ENCODE measurements at places on chromosomes 3 and 15.
A peak's percentile ranks its signal among the peaks of the same experiment; 100 is the strongest.

DNA sequence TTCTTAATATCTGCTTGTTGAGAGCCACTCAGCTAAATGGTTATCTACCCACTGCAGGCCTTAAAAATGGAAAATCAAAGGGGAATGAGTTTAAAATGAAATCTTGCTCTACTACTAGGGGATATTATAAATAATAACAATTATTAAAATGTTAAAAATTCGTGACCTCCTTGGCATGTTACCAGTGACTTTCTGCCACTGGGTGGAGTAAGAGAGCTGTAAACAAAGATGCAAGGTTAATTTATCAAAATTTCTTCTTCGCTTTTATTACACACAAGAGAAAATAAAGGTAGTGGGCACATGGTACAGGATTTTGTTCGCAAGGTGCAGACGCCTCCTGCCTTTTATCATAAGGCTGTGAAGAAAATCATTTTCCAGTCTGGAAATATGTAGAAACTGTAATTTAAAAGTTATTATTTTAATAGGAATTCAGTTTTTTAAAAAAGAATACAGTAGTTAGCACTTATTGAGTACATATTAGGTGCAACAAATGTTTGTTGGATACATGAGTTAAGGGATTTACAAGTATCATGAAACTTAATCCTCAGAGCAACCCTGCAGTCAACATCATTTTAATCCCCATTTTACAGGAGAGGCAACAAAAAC is 272.6 kb downstream of the SUCLG2 start:
- peak; percentile 23 for DNase-seq

- peak; percentile 61 for DNase-seq
These were observed 34.1 kb upstream of the ATG7 start for GRCh38 chr3:11238060-11238459.

DNA sequence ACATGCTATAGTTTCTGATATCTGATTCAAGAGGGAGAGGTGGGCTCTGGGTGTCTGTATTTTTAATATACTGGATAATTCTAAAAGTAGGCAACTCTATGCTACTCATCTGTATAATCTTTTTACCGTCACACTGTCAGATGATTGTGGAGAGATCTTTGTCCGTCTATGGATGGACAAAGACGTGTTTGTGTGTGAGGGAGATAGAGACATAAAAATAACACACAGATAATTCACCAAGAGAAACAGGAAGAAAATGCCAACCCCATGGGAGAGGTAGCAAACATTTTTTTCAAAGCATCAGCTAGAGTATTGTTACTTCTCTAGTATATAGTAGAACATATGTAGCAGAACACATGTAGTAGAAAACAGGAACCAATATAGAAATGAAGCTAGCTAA is 346.1 kb downstream of the AGBL1 start:
- DNase-seq = no peak

DNA sequence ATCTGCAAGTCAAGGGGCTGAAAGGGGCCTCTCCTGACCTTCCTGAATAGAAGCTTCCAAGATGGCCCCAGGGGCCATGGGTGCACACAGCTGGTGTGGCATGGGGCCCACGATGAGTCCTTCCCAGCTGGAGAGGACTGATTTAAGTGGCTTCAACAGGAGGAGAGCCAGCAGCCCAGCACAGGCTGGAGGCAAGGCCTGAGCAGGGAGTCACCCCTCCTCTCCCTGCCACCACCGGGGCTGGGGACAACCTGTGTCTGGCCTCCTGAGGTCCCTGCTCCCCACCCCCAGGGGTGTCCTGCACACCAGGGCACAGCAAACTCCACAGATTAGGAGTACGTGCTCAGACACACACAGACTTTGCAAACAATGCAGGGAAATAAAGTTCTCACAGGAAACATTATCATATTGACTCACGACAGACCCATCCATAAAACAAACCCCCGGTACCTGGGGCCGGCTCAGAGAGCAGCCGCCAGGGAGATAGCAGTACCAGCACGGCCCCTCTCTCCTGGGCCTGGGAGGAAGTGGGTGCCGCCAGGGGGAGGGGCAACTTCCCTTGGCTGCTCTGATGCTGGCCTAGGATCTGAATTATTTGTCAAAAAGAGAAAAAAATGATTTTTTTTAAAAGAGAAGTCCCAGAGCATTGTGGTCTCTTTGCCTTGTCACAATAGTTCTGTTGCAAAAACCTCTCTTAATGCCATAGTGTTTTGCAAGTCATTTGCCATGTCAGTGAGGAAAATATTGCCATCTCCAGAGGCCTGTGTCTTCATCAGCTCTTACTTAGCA is 21.9 kb upstream of the TSEN2 start:
- no peak for DNase-seq

DNA sequence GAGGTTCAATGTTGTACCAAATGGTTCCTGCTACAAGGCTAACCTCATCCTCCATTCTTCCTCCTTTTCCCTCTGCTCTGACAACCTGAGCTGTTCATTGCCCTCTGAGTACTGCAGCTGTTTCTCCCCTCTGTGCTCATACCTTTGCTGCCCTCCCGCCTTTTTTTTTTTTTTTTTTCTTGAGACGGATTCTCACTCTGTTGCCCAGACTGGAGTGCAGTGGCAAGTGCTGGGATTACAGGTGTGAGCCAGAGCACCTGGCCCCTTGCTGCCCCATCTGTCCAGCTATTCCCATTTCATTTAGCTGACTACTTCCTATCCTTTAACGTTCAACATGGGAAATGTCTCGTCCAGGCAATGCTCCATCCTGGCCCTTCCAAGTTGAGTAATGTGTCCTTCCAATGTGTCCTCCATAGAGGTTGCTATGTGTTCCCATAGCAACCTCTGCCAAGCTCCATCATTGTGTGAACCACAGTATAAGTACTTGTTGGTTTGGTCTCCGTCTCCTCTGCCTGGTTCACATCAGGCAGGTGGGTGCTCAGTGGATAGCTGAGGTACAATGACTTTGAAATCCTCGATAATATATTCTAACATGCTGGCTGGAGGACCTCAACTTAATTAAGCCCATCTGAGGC is 179.9 kb upstream of the ANKRD28 start:
- no peak for DNase-seq

DNA sequence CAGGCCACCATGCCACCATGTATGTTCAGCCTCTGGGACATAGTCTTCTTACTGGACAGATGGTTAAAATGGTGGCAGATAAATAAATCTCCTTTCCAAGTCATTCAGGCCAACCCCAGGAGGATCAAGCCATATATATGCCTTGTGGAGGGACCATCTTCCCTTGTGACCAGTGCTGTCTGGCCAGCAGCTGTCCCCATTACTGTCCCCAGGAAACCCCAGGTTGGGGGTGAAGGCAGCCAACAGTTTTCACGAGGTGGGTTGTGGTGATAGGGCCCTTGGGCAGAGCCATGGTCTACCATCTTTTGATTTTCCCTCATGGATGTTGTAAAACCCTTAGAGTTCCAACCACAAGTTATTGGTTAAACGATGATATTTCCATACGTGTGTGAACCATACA is 48.7 kb upstream of the PCSK6 start:
- no peak for DNase-seq

DNA sequence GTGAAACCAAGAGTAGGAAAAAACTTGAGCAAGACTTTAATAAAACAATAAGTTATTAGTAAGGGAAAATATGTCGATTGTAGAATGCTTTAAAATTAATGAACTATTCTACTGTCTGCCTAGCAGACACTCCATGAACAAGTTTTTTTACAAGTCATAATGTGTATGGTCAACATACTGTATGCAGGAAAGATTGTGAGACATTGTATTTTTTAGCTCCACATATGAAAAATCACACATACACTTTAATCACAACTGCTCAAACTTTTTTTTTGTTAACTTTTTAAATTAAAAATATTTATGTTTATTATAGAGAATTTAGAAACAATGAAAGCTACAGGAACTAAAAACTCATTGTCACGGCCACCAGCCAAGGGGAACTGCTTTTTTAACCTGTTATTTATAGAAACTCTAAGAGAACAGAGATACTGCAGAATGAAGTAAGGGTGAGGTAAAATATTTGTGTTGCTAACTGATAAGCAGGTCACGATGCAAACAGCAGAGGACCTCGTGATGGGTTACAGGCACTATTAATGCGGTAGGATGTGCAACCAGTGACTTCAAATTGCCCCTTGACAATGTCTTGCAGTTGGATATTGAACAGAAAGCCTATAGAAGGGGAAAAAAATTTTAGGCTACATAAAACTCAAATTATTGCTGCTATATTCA is 53.0 kb downstream of the THSD4 start:
- DNase-seq = no peak

Data from AG20443 (cell line).